ENCODE measurements at places on chromosomes 3 and 15.

- no peak for DNase-seq
Measured at GRCh38 chr15:48641416-48641815, 4.1 kb downstream of the FBN1 start.

- no peak for DNase-seq
Measured at GRCh38 chr3:185930393-185931107, 7.3 kb downstream of the TRA2B start.

DNA sequence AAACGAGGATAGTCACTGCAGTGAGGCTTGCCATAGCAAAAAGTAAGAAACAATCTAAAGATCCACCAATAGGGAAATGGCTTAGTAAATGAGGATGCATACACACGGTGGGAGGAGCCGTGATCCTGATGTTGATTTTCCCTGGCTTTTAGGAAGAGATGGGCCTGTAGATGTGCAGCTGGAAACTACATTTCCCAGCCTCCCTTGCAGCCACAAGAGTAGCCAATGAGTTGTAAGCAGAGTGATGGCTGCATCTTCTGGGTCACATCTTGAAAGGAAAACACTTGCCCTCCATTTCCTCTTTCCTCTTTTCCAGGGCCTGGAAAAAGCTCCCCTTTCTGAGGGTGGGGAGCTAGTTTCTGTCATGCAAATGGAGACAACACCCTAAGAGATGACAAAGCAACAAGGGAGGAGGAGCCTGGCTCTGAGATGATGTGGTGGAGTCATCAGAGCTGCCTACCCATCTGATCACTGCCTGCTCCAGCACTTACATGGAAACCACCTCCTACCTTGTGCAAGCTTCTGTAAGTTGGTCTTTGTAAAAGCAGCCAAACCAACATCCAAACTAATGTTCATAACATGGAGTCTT lies 139.1 kb downstream of the TLE3 start:
- no peak for DNase-seq

GRCh38 chr3:142134799-142135325 lies 14.5 kb downstream of the TFDP2 start:
- no peak for DNase-seq
